Stimulated activated CD4-positive, alpha-beta T cell treated with anti-CD3 and anti-CD28 coated beads, Interleukin-15, amount 100 ng/mL, for 48 hours (primary cell): ENCODE measurements at places on chromosomes 16 and 17.
A peak's percentile ranks its signal among the peaks of the same experiment; 100 is the strongest.

GRCh38 chr17:74356646-74357465 lies 4.8 kb downstream of the BTBD17 start:
- DNase-seq = no peak

DNA sequence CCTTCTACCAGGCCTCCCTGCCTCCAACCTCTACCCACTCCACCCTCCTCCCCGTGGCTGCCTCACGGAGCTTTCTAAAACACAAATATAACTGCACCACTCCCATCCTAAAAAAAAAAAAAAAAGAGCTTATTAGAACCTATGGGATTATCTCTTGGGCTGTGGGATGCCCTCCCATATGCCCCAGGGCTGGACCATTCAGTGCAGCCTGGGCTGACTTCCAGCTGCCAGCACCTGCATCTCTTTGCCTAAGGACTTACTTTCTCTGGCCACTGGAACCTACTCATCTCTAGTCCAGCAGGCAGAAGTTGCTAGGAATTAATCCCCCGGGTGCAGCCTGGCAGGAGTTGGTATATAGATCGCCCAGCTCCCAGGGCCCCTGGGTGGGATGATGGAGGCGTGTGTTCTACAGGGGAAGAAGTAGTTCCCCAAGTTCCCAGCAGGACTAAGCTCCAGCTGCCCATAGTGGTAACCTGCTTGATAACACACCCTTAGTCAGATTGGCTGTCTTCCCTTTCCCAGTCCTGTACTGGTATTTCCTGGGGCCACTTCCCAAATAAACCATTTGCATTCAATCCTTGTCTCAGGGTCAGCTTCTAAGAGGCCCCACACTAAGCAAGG lies 10.3 kb downstream of the MPP3 start:
- no peak for DNase-seq

DNA sequence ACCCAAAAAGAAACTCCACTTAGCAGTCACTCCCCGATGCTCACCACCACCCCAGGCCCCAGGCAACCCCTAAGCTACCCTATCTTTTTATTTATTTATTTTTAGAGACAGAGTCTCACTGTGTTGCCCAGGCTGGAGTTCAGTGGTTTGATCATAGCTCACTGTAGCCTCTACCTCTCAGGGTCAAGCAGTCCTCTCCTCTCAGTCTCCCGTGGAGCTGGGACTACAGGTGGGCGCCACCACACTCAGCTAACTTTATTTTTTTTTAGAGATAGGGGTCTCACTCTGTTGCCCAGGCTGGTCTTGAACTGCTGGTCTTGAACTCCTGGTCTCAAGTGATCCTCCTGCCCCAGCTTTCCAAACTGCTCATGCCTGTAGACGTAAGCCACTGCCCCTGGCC lies 14.7 kb upstream of the GLIS2 start:
- no peak for DNase-seq

- DNase-seq = no peak
These were observed 287.4 kb downstream of the SLC39A11 start for GRCh38 chr17:72804949-72805707.

DNA sequence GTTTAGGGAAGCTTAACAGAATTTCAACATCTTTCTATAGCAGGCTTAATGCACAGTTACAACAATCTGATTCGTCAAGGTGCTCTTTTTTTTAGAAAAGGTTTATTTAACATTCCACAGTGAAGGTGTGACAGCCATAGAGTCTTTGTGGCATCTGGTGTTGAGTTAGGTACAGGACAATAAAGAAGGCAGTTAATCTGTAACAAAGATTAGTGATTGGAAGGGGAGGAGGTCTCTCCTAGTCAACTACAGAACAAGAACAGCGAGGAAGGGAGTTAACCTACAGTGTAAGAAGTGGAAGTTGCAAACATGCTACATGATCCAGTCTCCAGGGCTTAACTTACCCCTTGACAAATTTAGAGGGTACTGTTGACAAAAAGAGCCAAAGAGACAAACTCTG lies 3.0 kb upstream of the ZDHHC7 start:
- DNase-seq = no peak

DNA sequence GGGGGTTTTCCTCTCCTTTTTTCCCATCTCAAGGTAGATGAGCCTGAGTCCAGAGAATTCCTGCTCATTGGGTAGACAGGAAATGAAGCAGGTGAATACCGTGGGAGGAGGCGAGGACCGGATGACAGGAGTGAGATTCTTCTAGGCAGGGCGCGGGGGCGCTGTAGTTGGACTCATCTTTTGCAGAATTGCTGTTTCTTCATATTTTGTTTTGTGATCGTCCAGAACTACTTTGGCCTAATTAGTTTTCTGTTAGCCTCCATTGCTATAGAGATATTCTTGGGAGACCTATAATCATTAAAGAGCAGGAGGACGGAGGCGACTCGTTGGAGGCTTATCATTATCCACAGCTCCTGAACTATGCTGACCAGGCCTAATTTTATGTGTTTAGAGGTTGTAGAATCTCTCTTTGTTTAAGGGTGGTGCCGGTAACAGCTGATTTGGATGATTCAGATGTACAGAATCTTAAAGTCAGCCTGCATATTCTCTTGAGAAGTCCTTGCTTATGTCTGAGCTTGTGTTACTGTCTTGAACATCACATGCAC lies 650 bp downstream of the ATP6V0A1 start:
- peak; percentile 25 for DNase-seq

DNA sequence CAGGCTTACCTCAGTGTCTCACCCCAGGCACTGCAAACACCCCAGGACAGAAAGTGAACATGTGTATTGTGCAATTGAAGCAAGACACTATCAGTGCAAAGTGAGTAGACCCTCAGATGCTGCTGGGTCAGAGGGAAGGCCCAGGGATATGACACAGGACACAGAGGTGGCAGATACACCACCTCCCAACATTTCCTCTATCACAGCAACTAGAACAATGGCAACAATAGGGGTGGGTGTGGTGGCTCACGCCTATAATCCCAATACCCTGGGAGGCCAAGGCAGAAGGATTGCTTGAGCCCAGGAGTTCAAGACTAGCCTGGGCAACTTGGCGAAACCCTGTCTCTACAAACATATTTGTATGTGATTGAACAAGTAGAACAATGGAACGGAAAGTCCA lies 22.5 kb downstream of the MILR1 start:
- DNase-seq = no peak

GRCh38 chr16:25553711-25554436 lies 137.9 kb upstream of the HS3ST4 start:
- DNase-seq = no peak
